HT1080 (cell line): ENCODE measurements at places on chromosomes 6 and 20. TPM values are rescaled to one million over a fixed set of nuclear protein-coding genes. Genes with fewer than 3 reads are reported as not detected.

GRCh38 chr6:13203145-13203544 lies 125.2 kb downstream of the TBC1D7 start:
- DNase-seq = no peak

The EPB41L2 gene
- 17.7 and 32.5 TPM in 2 replicates for total RNA-seq

DNA sequence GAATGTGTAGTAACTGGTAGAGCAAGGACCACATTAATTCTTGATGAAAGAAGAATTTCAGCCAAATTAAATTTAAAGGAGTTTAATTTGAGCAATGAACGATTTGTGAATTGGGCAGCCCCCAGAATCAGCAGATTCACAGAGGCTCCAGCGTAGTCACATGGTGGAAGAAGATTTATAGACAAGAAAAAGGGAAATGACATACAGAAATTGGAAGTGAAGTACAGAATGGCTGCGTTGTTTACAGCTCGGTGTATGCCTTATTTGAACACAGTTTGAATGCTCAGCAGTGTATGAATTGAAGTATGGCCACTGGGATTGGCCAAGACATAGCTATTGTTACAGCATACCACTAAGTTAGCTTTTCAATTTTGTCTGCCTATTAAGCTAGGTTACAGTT lies 173.6 kb upstream of the ARG1 start:
- DNase-seq = no peak

The KIF25 gene
- not detected in 2 replicates for total RNA-seq

The ARMC2 gene
- total RNA-seq = 0.17 and 1.3 TPM in 2 replicates

The MOG gene
- not detected in 2 replicates for total RNA-seq

The WFDC6 gene
- not detected in 2 replicates for total RNA-seq

DNA sequence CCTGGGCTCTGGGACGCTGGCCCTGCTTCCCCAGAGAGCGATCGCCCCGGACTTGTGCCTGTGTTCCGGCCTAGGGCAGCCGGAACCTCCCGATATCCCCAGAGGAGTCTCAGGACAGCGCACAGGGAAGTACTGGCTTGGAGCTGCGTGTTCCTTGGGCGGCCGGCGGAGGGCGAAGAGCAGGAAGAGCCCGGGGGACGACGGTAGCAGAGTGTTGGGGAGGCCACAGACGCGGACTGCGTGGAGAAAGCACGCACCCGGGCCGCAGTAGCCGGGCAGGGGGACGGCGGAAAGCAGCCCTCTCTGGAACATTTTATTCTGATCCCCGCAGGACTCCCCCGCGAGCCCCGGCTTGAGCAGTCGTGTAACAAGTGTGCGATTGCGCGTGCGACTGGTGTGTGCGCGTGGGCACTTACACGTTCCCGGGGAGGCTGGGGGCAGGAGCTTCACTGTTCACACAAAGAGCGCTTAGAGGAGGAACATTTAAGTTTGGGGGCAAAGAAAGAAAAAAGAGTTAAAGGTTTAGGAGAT lies 36.1 kb downstream of the NCR2 start:
- no peak for DNase-seq

DNA sequence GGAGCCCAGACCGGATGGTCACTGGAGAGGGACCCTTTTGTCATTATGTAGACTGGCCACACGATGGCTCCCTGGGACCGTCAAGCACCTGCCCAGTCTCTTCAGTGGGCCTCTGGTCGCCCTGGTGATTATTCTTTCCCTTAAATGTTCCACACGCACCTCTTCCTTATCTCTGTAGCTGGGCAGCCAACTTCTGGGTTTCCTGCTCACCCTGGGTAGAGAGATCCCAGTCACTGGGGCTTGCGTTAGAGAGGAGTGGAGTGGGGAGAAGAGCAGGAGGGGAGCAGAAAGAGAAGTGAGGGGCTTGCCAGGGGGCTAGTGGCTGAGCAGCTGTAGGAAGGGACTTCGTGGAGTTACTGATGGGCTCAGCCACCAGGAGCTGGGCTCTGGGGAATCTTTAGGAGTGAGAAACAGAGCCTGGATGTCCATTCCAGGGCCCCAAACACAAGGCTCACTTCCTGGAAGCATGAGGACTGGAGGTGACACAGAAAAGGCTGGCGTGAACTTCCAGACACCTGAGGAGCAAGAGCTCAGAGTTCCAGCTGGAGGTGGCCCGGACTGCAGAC lies 150.1 kb downstream of the DHX35 start:
- DNase-seq = peak; percentile 45

DNA sequence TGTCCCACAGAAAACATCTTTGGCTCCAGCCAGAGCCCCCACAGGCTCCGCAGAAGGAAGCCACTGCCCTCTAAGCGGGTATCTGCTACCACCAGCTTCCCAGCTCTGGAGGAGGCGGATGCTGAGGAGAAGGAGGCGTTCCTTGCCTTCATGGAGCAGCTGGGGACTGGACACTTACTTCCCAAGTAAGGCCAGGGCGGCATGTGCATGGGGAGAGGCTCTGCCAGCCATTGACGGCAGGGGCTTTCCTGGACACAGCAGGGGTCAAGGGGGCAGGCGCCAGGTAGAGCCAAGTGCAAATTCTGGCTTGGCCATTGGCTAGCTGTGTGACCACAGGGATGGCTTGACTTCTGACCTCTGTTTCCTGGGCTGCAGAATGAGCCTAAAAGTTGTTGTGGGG lies 17.8 kb downstream of the RAB44 start:
- no peak for DNase-seq

The SLC23A2 gene
- total RNA-seq = 18.0 and 21.1 TPM in 2 replicates

- DNase-seq = no peak
These were observed 125.1 kb downstream of the LRRC1 start for GRCh38 chr6:53919881-53920360.

DNA sequence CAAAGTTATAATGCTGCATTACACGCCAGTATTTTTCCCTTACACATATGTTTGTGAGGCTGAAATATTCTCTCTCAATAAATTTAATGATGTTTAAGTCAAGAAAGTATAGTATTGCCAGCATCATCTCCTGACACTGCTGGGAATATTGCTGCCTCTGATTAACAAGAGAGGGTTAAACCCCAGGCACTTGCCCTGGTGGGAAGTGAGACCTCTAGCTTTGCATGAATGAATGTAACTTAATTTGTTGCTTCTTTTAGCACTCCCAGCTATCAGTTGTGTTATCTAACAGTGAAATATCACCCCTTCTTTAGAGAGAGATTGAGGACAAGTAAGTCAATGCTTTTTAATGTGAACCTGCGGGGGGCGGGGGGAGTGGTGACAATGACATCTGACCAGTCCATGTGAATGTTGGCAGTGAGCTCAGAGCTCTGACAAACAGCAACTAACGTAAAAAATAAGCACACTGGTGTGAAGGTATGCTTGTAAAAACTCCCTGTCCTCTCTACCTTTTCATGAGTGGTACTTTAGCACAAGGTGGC lies 9.8 kb downstream of the FOXA2 start:
- DNase-seq = no peak

- no peak for DNase-seq
These were observed 29.4 kb downstream of the COL20A1 start for GRCh38 chr20:63322146-63322932.

DNA sequence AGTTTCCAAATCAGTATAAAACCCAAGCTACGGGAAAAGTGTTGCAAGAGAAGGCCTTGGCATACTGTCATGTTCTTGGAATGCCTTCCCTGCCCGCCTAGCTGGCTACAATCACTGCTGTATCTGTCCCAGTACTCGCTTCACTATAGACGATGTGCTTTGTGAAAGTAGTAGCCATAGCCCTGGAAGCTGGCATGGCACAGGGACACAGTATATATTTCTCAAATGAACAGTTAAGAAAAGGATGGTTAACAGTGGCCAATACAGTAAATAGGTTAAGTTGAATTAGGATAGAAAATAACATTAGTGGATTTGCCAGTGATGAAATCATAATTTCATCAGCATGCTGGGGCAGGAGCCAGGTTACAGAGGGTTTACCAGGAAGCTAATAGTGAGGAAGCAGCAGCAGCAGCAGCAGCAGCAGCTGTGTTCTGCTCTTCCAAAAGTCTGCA lies 499.3 kb downstream of the CDKAL1 start:
- DNase-seq = peak; percentile 34

DNA sequence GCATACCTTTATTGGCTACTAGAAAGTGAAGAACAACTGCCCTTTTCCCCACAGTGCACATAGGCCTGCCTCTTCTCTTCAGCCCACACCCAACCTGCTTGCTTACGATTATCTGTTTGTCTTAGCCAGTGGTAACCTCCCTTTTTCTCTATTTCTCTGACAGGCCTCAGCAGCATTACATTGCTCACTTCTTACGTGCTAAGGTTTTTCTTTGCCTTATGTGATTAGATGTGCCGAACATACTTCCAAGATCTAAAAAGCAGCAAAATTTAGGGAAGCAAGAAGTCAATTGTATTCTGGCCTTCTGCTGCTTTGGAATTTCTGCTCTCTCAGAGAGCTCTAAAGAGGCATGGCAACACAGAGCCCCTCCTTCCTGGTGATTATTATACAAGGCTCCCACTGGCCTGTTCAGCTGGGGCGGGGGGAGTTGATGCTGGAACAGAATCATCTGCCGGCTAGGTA lies 7.0 kb downstream of the B4GALT5 start:
- DNase-seq = no peak

- no peak for DNase-seq
These were observed 277.1 kb downstream of the KHDC1L start for GRCh38 chr6:72948153-72948552.

DNA sequence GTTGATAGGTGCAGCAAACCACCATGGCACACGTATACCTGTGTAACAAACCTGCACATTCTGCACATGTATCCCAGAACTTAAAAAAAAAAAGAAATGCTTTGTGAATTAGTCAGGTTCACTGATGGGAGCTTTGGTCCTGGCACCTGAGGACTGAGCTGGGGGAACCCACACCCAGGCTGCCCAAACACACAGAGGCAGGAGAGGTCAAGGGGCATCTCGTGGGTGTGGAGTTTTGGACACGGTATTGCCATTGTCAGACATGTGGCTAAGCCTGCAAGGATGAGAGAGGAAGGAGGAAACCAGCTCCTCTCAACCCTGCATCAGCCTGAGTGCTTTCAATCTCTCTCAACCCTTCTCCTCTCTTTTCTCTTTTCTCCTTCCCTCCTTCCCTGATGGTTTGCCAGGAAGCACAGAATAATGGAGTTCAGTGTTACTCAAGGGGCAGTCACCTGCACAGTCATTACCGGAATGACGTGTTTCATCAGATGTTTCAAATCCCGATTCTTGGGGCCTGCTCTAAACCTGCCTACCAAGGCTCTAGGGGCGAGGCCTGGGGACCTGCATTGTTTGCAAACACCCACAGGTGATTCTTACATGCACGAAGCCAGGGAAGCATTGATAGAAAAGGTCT lies 89.9 kb upstream of the NEDD9 start:
- peak; percentile 12 for DNase-seq

DNA sequence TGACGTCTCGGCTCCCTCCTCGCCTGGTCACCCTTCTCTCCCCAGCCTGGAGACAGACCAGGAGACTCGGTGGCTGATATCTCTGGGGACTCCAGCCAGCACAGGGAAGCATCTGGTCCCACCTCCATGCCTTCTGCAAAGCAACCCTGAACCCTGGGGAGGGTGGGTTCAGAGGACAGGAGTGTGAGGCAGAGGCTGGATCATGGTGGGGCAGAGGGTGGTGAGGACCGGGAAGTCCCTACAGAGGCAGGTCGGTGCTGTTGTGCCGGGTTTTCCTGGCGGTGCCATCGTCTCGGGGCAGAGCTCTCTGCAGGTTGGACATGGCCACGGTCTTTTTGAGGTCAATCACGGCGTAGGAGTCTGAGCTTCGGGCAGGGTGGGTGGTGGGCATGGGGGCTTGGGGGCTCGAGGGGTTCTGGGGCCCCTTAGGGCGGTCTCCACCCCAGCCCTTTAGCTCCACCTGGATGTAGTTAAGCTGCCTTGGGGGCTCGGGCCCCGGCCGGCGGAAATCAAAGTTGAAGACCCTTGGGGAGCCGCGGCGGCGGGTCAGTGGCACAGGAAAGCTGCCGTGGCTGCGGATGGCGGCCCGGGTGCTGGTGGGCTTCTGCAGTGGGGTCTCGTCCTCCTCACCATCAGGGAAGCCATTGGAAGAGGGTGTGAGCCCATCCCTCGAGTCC lies 9.2 kb downstream of the FRS3 start:
- DNase-seq = no peak

- DNase-seq = peak; percentile 39
These were observed 24.8 kb downstream of the NFYA start for GRCh38 chr6:41097467-41098090.

DNA sequence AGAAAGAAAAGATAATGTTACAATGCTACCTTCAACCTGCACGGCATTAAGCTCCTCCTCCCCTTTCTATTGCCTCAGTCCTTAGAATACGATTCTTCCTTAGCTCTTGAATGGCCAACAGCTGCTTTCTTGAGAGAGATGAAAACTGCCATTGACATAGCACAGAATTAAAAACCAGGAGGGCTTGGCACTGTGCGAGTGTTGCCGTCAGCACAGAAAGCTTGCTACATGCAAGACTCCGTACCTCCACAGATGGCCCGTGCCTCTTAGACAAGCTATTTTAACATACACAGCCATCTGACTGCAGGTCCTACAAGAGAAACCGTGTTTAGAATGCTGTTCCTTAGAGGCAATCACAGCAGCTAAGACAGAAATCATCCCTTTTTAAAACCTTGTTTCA lies 51.7 kb downstream of the ALDH5A1 start:
- no peak for DNase-seq

The TRAPPC3L gene
- total RNA-seq = 0.06 TPM in 1 of 2 replicates, not detected in the other

DNA sequence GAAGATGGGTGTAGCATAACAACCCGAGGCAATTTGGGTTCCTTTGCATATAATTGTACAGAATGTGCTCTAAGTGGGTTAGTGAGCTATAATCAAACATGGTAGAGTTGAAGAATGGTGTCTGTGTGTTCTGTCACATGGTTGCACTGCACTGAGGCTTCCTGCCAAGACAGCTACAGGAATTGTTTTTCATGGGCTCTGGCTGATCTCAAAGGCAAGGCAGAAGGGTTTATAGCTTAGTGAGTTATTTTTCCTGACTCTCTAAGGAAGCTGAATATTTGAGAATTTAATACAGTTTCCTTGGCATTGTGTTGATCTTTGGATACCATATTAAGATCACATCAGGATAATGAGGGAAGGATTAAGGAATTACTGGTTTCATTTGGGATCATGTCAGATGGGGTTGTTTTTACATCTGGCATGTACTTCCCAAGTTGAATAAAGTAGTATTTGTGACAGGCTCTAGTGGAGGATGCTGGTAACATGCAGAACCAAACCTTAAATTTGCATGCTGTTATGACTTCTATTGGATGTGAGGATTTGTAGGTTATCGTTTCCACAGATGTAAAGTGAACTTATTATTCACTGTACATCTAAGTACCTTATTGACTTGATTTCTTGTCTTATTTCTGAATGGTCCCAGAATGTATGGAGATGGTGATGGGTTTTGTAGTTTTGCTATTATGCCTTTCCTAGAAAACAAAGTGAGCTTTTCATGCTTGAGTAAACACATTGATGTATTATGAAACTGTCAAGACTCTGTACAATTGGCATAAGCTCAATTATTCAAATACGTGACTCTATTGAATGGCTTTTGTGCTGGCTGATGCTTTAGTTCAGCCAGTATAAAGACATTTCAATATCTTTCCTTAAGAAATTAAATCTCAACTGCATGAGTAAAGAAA lies 43.3 kb downstream of the LRRC1 start:
- DNase-seq = no peak

The CASS4 gene
- total RNA-seq = not detected in 2 replicates

DNA sequence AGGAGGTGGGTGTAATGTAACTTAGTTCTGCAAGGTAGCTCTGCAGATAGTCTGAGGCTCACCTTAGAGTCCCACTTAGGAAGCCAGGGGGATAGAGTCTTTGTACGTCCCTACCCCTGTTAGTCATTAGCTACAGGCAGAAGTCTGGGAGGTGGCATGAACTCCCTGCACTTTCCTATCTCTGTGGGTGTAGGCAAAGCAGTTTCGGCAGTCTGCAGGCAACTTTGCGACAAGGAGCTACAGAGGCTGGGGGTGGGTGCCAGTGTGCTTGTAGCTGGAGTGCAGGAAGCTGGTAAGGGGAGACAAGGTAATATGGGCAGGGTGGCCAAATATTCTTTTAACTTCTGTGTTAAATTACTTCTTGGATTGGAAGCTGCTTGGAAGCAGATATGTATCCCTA lies 45.7 kb downstream of the NKAIN2 start:
- no peak for DNase-seq
